ENCODE measurements at places on chromosomes 13 and 19.

GRCh38 chr19:4302243-4302640, at the start of gene TMIGD2:
Gene TMIGD2, minus strand, starts transcription at chr19:4302389. Its CDS starts 4 bp downstream, at chr19:4302385.
- no peak for DNase-seq

GRCh38 chr13:71677124-71677523, 189.9 kb downstream of the DACH1 start:
- DNase-seq: no peak

GRCh38 chr19:7850000-7850813, 20.2 kb downstream of the EVI5L start:
- no peak for DNase-seq

DNA sequence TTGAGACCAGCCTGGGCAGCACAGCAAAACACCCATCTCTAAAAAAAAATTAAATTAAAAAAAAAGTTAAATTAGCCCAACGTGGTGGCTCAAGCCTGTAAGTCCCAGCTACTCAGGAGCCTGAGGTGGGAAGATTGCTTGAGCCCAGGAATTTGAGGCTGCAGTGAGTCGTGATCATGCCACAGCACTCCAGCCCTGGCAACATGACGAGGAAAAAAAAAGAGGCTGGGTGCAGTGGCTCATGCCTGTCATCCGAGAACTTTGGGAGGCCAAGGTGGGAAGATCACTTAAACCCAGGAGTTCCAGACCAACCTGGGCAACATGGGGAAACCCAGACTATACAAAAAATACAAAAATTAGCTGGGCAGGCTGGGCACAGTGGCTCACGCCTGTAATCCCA, 2.2 kb upstream of the TMEM161A start:
- no peak for DNase-seq

DNA sequence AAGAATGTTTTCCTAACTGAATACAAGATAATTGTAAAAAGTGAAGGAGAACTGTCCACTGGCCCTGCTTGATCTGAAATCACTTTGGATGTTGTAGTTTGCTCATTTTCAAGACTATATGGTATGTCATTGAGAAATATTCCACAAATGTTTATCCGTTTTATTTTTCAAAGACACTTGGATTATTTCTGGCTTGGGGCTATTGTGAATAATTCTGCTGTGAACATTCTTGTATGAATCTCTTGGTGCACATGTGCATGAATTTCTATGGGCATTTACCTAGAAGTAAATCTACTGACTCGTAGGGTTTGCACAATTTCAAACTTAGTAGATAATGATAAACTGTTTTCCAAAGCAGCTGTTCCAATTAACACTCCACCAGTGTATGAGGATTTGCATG, 8.6 kb downstream of the RXFP2 start:
- no peak for DNase-seq

GRCh38 chr19:46696866-46697203, 20.1 kb downstream of the PRKD2 start:
- no peak for DNase-seq

GRCh38 chr13:97549201-97549600, 115.2 kb downstream of the RAP2A start:
- DNase-seq: no peak

DNA sequence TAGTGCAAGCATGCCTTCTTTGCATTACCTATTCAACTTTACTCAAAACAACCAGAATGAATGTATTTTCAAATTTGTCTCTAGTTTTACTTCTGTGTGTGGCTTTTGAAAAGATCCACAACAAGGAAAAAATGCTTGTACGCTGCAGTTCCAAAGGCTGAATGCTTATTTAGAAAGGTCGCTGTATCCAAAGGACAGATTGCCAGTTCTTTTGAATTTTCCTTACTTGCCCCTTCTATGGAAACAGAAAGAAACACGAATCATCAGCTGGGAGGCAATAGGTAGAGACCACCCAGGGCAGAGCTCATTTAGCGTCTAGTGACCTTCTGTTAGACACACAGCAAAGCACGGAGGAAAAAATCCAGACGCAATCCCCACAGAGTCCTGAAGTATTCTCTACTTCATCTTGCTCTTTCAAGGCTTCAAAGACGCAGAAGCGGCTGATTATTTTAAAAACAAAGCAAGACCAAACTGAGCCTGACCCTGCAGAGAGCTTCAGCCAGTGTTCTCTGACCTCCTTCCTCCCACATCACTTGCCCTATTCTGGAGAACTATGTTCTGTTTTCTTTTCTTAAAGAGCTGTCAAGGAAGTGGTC, 674.6 kb upstream of the SGCG start:
- DNase-seq: no peak

GRCh38 chr13:39575641-39576238, 27.3 kb downstream of the LHFPL6 start:
- no peak for DNase-seq

GRCh38 chr19:17847538-17848366, at the start of gene JAK3:
Gene JAK3, minus strand, starts transcription at chr19:17847982. Its CDS starts 3,565 bp downstream, at chr19:17844417.
- DNase-seq: peak; percentile 87

- DNase-seq: no peak
These were observed 1.5 kb upstream of the ELOF1 start for GRCh38 chr19:11560404-11561051.

- DNase-seq: no peak
These were observed 41.7 kb upstream of the MAP3K10 start for GRCh38 chr19:40149501-40149900.

- no peak for DNase-seq
These were observed 7.8 kb downstream of the ILF3 start for GRCh38 chr19:10661946-10662345.

DNA sequence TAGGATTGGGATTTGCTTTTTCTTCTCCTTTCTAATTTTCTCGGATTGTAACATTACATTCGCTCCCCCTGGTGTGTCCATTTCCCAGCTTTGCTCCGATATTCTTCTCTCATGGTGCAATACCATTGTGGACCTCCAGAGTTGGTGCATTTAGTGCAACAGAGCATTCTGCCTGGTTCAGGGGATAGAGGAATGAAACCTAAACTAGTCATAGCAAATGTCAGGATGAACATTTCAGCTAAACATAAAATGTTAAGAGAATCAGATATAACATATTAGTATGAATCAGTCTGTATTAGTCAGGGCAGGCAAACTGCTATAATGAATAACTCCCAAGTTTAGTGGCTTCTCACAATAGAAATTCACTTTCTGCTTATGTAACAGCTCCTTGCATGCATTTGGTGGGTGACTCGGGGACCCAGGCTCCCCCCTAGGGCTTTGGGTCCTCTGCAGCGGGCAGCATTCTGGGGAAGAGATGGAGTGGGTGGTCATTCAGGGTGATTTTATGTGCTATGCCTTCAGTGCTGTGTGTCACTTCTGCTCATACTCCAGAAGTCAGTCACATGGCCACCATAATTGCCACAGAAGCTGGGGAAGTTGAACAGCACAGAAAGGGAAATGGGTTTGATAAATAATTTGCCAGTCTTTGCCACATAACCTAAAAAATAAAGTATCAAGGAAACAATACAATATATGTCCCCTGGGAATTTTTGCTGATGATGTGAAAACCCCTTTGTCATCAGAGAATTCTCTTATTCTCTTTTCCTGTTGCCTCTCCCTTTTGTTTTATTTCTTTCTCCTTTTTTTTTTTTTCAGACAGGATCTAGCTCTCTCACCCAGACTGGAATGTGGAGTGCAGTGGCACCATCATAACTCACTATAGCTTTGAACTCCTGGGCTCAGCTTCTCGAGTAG, 111.0 kb downstream of the HSPH1 start:
- no peak for DNase-seq

DNA sequence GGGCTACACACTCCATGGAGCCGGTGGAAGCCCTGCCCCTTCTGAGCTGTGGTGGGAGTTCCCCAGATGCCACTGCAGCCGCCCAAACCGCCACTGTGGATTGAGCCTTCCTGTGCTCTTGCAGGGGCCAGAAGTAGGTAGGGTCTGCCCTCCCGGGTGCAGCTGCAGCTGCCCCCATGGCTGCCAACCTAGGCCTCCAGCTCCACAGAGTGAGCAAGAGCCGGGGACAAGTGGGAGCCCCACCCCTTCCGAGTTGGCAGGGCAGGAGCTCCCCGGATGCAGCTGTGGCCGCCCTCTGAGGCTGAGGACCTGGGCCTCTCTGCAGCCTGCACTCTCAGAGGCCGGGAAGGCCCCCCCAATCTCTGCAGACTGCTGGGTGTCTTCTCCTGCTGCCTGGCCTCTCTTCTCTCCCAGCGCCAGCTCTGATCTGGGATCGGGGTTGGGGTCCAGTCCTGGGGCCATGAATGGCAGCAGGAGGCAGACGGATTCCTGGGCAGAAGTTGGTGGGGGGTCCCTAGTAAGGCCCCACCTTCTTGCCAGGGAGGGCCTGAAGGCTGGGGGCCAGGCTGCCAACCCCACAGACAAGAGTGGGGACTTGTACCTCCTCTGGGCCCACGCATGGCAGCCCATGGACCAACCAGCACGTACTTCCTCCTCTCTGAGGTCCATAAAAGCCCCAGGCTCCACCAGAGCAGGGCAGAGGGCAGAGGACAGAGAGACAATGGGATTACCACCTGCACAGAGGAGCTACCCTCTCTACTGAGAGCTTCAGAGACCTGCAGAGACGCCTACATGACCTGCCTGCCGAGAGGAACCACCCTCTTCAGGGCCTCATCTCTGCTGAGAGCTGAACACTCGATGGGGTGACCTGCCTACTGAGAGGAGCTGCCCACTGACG, 28.9 kb downstream of the AP2S1 start:
- peak; percentile 49 for DNase-seq

DNA sequence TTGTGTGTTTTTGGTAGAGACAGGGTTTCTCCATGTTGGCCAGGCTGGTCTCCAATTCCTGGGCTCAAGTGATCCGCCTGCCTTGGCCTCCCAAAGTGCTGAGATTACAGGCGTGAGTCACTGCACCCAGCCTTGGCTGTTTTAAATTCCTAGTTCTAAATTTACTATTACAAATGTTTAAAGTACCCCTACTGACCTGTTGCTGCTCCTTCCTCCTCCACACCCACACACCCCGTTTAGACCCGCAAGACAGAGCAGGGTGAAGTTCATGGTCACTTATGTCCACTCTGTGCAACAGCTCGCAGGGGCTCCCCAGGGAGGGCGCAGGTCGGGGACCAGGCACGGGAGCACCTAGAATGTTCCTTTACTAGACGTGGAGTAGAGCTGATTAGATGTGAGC, 28.7 kb downstream of the TMEM161A start:
- no peak for DNase-seq

GRCh38 chr13:99331881-99332293, 24.7 kb upstream of the GPR183 start:
- DNase-seq: no peak

- no peak for DNase-seq
These were observed 192.3 kb downstream of the RGCC start for GRCh38 chr13:41649659-41650058.

DNA sequence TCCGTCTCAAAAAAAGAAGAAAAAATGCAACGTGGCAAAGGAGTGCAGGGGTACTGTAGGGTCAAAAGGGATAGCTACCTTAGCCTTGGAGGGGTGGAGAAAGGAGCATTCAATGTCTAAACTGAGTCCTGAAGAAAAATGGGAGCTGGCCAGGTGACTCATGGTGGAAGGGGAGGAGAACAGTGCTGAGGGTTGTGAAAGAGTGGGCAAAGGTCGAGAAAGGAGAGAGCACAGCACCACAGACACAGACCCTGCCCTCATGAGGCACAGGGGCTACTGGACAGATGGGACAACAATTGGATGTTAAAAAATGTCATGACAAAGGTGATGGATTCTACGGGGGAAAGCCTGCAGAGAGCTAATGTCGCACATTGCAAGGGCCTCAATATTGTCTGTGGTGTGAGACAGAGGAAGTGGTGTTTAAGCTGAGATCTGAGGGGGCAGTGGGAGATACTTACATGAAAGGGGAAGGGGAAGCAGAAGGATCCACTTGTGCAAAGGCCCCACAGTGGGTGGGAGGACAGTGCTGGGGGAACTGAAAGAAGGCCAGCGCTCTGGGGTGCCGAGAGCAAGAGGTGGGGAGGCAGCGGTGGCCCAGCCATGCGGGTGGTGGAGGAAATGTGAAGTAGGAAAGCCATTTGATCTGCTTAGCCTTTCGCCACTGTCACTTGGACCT, 42.9 kb upstream of the URAD start:
- no peak for DNase-seq

DNA sequence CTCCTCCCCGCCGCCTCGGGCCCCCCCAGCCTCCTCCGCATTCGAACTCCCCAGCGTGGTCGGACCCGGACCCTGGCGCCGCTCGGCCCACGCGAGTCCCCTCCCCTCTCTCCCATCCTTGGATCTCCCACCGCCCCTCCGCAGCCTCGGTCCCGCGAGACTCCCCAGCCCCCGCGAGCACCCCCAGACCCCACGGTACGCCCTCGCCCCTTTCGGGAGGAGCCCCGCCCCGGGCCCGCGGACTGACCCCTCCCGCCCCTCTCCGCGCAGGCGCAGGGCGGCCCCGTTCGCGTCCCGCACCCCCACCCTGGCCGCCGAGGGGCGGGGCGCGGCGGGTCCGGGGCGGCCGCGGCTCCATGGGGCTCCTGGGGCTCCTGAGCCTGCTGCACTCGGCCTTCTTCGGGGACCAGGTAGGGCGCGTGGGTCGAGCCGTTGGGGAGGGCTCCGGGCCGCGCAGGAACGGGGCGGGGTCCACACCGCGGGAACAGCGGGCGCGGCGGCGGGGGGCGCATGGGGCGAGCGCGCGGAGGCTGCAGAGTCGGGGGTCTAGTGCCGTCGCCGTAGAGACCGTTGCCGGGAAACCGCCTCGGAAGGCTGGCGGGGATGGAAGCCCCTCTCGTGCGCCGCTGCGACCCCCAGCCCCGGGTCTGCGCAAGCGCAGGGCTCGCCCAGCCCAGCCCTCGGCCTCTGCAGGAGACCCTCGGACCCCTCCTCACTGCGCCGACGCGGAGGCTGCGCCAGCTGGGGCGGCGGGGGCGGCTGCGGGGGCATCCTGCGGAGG, 3.8 kb upstream of the APC2 start:
- DNase-seq: no peak

GRCh38 chr13:38753878-38754277, 67.0 kb downstream of the FREM2 start:
- DNase-seq: no peak

DNA sequence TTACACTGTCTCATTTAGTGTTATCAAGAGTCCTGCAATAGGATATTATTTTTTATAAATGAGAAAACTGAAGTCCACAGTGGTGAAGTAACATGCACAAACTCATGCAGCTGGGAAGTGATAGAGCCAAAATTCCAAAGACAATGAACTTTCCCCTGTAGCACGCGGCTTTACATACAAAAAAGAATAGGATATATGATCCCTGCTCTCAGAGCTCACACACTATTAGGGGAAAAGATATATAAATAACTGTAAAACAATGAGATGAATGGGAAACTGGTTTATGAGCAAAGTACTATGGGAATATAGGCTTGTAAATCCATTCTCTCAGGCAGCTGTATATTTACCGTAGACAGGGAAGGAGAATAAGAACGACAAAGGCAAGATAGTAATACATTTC, 39.7 kb downstream of the THSD1 start:
- no peak for DNase-seq

All from stimulated activated CD8-positive, alpha-beta memory T cell treated with anti-CD3 and anti-CD28 coated beads, Interleukin-2, amount 100 ng/mL, for 48 hours (primary cell).